Stimulated activated CD8-positive, alpha-beta memory T cell treated with anti-CD3 and anti-CD28 coated beads, Interleukin-4, amount 100 ng/mL, for 48 hours (primary cell): ENCODE measurements at places on chromosomes 16 and 17.
A peak's percentile ranks its signal among the peaks of the same experiment; 100 is the strongest.

DNA sequence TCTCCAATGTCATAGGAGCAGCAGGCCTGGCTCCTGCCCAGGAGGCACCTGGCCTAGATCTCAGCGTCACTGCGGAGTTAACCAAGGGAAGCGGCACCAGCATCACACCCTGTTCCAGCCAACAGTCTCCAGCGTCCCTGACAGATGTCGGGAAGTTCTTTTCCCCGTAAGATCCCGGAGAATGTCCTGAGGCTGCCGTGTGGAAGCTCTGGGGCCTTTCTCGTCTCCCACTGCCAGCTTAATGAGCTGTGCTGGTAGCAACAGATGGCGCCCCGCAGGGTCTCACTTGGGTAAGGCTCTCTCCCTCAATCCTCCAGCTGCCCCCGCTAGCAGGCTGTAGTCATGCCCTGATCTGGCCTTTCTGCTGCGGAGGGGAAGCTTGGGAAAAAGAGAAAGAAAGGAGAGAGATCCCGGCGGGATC is 57.5 kb downstream of the MARCHF10 start:
- DNase-seq, result no peak

GRCh38 chr17:12310811-12311210 is 290.1 kb downstream of the MAP2K4 start:
- no peak for DNase-seq

- DNase-seq, result no peak
Observed at GRCh38 chr16:50303041-50303604, 36.8 kb downstream of the ADCY7 start.

DNA sequence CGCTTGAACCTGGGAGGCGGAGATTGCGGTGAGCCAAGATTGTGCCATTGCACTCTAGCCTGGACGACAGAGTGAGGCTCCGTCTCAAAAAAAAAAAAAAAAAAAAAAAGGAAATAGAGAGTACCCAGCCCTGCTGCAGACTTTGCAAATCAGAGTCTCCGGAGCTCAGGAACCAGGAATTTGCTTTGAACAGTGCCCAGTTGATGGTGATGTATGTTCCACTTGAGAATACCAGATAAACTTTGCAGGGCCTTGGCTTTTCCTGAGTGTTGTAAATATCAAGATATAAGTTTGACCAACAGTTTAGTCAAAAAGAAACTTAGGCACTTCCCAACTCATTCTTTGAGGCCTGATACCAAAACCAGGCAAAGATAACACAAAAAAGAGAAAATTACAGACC is 30.6 kb upstream of the MAP3K14 start:
- no peak for DNase-seq

GRCh38 chr16:57624806-57625500 is 3.5 kb upstream of the ADGRG1 start:
- no peak for DNase-seq

DNA sequence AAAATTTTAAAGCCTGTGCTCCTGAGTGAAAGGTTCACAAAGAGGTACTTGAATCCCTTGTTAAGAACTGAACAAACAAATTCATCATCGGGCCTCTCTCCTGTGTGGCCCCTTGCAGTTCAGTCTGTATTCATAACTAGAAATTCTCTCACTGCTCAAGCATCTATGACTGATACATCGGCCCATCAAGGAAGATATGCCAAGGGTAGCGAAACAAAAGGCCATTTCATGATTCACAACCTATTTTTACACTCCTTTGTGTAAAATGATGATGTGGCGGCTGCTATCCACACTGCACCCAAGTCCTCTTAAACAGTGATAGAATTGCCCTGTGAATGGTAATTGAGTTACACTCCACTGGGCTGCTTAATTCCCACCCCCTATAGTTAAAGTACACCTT is 204.6 kb downstream of the STX8 start:
- no peak for DNase-seq

DNA sequence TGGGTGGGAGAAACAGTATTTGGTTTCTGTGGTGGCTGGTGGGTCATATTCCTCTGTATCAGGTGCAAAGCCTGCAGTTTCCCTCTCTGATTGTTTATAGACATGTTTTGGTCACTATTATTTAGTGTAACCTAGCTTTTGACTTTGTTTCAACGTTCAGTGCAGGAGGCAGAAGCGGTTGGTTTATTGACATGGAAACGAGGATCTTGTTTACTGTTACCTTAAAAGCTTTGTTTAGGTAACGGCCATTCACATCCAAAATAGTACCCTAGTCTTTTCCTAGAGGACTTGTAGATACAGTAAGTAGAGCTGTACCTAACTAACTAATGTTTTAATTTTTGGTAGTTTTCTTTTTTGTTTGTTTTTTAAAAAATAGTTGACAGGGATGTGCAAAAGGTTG is 3.5 kb downstream of the MSI2 start:
- DNase-seq, result no peak

GRCh38 chr17:53420035-53420641 is 402.6 kb upstream of the KIF2B start:
- DNase-seq, result no peak

GRCh38 chr16:28217326-28217725 is 5.6 kb upstream of the XPO6 start:
- no peak for DNase-seq

GRCh38 chr17:70622368-70623260 is 453.3 kb downstream of the KCNJ2 start:
- DNase-seq, result peak; percentile 44

- peak; percentile 84 for DNase-seq
Observed at GRCh38 chr17:77451245-77451893, 310.6 kb downstream of the SEC14L1 start.

- peak; percentile 12 for DNase-seq
Observed at GRCh38 chr17:83183145-83183948, 103.9 kb downstream of the METRNL start.

DNA sequence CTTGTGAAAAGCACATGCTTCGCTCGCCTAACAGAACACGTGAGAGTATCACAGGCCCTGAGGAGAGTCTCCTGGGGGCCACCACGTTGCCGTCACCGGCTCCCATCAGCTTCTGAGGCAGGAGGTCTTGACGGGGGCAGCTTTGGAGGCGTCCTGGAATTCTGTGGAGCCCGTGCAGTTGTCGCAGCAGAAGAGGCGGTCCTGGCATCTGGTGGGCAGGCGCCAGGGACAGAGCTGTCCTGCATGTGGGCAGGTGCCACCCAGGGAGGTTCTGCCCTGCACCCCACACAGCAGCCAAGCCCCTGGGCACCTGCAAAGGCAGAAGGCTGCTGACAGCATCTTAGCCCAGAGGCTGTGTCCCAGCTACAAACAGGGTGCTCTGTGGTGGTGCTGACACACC is 99.0 kb upstream of the CREBBP start:
- DNase-seq, result no peak

DNA sequence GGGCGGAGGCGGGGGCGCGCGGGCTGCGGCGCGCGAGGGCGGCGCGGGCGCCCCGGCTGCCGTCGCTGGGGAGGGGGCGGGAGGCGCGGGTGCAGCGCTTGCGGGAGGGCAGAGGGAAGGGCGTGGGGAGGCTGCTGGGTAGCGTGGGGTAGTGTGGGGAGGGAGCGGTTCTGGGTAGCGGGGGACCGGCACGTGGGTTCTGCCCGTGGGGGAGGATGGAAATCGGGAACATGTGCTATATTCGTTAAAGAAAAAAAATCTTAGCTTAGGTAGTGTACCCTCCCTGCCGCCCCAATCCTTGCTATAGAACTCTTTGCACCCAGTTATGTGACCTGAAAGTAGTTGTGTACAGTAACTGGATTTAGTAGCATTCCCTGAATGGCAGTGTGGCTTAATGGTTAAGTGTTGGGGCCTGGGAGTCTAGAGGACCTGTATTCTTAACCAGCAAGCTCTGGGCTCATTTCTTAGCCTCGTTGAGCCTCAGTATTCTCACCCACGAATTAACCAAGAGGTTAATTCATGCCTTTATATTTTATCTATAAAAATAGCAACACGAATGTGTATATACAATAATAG is 646 bp downstream of the RABEP1 start:
- DNase-seq, result peak; percentile 58

DNA sequence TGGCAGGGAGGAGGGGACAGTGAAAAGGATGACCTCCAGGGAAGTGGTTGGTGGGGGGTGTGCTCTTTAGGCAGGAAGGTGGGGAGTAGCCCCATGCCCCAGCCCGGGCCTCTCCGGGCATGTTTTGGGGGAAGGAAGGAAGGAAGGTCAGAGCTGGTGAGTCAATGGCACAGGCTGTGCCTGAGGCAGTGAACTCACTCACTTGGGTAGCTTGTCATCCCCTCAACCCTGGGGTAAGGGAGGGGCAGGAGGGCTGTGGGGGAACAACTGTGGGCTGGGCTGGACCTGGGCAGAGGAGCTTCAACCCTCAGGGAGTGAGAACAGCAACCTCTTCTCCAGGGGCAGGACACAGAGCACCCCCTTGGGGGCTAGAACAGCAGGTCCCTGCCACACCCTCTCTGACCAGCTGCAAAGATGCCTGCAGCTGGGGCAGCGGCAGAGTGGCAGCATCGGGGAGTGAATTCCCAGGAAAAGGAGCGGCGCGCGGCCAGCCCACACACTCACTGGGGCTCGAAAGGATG is 6.3 kb downstream of the CSF3 start:
- no peak for DNase-seq

DNA sequence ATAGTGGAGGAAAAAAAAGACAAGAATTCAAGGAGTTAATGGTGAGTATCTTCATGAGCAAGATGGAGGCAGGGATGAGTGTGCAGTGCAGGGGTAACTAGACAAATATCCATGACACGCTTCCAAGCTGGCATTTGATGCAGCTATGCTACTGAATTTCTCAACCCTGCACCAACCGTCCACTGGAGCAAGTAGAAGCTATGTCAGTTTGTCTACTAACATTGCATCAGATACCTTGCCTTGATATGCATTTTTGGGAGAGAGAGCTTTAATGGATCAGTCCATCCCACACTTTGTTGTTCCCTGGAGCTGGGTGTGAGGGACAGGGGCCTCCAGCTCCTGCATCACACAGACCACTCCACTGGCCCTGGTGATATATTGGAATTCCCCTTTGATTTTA is 16.4 kb downstream of the CCL11 start:
- DNase-seq, result no peak

DNA sequence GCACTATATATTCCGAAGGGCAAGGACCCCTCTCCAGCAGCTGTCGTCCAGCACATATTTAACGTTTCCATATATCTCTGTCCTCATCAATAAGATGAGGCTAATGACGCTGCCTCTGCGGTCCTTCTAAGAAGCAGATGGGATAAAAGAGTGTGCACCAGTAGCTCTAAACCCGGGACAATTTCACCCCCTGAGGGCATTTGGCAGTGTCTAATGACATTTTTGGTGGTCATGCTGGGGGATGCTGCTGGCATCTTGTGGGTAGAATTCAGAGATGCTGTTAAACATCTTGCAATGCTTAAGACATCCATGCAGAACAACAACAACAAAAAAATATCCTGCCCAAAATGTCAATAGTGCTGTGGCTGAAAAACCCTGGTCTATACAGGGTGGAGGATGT is 372.9 kb downstream of the CDH13 start:
- no peak for DNase-seq

GRCh38 chr16:69270831-69271230 is 40.3 kb upstream of the VPS4A start:
- DNase-seq, result no peak

DNA sequence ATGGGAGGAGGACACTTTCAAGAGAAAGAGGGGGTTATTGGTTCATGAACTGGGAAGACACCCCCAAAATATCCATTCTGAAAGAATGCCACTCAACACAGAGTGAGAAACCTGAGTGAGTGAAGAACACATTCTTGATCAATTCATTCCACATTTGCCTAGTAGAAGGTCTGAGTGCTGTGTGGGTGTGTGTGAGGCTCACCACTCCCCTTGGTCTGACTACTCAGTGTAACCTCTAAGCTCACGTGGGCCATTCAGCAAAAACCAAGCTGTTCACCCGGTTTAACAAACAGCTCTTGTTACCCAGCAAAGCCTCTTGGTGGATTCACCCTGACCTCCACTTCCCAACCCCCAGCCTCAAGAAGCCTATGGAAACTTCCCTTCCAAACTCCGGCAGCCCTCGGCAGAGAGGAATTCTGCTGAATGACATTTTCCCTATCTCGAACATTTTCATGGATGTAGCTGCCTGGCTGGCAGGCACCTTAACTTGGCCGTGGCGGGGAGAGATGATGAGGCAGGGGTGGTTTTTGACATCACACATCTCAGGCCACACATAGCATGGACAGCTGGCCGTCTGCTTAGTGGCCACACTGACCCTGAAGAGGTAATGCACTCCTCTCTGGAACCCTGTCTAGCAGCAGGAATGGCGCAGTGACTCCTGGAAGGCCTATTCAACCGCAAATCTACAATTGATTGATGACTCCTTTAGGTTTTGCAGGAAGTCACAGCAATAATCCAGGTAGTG is 11.6 kb downstream of the ST6GALNAC1 start:
- no peak for DNase-seq

- DNase-seq, result no peak
Observed at GRCh38 chr17:82947051-82947991, 107.5 kb upstream of the ZNF750 start.

DNA sequence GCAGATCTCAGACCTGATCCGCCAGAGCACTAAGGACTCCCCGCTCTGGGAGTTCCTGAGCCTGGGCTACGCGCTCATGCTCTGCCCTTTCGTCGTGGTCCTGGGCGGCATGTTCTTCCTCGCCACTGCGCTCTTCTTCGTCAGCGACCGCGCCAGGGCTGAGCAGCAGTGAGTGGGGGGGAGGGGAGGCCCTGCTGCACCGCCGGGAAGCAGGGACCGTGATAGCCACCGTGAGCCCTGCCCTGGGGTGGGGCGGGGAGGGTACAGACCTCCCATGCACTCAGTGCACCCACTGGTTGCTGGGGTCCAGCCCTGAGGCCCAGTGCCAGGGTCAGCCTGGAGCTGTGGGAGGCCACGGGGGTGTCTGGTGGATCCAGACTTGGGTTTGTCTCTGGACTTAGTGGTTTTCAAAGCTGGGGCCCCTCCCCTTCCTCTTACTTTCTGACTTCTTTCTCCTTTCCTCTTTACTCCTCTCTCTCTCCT is 18.9 kb downstream of the MYBBP1A start:
- no peak for DNase-seq
